ENCODE measurements at places on chromosomes 12 and 14.

DNA sequence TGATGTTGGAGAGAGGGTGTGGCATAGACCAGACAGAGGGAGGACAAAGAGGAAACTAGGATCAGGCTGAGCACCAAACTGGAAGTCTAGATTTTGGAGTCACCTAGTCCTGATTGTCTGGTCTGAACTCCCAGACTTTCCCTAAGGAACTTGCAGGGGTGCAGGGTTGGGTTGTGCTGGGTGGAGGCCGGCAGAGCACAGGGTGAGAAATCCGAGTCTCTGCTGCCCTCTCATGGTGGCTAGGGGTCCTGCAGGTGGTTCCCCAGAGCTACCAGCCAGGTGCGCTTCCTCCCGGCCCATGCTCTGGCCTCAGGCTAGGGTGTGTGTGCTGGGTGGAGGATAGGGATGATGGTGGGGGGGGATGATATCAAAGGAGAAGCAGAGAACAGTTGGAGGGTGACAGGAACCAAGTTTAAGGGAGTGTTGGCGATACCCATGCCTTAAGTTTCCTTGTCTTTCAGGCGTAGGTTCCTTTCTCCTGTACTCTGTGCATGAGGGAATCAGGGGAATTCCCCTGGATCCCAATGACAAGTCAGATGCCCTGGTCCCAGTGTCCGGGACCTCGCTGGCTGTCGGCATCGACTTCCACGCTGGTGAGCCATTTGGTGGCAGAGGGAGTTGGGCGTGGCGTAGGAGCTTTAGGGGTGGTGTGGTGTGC, 33.5 kb upstream of the NXPH4 start:
- DNase-seq = peak; percentile 94

- no peak for DNase-seq
Observed at GRCh38 chr14:87065366-87065765, 927.6 kb downstream of the GALC start.

GRCh38 chr12:32398816-32399369, 465 bp upstream of the FGD4 start:
- no peak for DNase-seq

DNA sequence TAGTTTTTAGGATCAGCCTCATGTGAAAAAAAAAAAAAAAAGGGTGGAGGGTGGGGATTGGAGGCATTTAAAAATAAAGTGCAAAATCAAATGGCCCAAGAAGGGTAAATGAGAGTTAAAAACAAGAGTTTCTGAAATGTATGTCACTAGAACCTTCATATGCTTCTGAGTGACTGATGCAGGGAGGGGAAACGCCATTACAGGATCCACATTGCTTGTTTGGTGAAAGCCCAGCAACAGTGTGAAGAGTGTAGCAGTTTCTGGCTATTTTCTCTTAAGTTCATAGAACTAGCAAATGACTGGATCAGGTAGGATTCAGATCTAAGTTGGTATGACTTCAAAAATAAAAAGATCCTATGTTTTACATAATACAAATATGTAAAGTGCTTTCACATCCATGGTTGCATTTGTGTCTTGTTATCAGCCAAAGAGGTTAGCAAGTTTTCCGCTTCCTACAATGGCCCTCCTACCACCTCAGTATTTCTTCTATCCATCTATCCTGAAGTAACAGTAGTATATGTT, 2.9 kb downstream of the CHPT1 start:
- no peak for DNase-seq

GRCh38 chr14:58397156-58397555, 1.4 kb downstream of the TOMM20L start:
- no peak for DNase-seq

DNA sequence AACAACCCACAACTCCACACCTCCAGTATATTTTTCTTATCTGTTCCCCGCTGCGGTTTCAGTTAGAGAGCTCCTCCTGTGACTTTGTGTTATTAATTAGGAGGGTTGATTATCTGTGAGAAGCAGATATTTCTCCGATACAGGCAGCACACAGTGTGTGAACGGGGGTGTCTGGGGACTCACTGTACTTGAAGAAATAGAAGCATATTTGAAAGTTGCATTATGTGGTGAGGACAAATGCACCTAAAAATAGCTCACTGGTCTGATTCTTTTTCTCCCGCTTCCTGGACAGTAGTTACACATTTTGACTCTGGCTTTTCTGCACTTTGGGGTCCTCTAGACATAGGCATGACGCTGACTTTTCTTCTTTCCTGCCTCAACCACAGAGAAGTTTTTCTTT, 277.7 kb downstream of the VRK1 start:
- DNase-seq = no peak

DNA sequence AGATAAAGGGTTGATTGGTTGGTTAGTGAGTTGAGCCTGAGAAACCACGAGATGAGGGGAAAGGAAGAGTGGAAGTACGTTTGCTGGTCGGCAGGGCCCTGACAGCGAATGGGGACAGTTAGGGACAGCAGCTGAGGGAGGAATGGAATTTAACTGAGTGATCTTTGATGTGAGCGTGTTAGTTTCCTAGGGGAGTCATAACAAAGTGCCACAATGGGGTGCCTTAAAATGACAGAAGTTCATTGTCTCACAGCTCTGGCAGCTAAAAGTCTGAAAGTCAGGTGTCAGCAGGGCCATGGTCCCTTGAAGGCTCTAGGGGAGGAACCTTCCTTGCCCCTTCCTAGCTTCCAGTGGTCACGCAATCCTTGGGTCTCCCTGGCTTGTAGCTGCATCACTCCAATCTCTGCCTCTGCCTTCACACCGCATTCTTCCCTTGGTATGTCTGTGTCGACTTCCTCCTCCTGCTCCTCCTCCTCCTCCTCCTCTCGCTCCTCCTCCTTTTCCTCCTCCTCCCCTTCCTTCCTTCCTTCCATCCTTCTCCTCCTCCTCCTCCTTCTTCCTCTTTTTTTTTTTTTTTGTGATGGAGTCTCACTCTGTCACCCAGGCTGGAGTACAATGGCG, 26.0 kb upstream of the RIN3 start:
- no peak for DNase-seq

DNA sequence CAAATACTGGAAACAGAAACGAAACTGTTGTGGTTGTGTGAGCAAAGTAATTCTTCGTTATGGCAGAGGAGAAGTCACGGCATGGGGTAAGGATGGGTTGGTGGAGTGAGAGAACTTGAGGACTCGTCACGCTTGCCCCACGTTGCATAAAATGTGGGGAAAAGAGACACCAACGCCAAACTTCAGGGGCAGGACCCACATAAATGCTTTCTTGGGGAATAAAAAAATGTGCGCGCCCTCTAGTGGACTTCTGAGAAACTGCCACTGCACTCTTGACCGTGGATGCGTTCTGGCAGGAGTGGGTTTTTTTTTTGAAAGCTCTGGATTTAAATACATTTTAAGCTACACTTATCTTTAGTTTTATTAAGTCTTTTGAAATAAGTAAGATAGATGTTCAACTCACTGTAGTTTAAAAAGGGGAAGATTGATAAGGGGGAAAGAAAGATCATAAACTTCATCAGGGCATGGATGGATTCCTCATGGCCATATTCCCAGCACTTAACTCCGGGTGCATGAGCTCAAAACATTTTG, 4.1 kb upstream of the IGF1 start:
- DNase-seq = peak; percentile 23

DNA sequence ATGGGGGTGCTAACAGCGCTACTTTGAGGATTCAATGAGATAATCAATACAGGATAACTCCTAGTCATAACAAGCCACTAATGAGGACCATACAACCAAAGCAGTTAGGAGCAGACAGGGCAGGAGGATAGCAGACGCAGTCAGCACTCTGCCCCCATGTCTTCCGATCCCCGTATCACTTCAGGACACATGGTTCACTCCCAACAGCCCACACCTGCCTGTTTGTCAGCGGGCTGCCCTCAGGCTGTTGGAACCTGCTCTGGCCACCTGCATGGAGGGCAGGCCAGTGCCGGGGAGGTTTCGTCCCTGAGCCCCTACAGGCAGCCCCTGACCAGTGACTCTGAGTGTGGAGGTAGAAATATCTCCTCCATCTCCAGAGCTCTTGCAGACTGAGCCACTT, 37.1 kb upstream of the LTBP2 start:
- no peak for DNase-seq

GRCh38 chr12:28883406-28883997, 265.6 kb upstream of the FAR2 start:
- no peak for DNase-seq

DNA sequence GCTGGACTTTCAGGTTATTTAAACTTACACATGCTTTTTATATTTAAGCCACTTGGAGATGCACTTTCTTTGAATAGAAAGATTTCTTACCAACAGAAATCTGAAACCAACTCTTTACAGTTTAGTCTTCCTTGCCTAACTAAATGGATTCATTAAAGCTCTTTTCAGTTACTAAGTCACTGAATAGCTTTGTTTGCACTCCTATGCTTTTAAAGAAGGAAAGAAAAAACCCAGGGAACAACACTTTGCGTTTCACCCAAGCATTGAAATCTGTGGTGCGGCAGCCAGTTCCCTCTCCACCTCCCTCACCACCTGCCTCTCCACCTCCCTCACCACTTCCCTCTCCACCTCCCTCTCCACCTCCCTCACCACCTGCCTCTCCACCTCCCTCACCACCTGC, 70.3 kb downstream of the RIMBP2 start:
- no peak for DNase-seq

GRCh38 chr12:96864335-96864734, 42.7 kb upstream of the NEDD1 start:
- DNase-seq = no peak

- DNase-seq = no peak
Observed at GRCh38 chr12:115407723-115408122, 723.7 kb upstream of the TBX3 start.

Data from hepatic stellate cell (primary cell).